ENCODE measurements at places on chromosomes 1 and 21.

DNA sequence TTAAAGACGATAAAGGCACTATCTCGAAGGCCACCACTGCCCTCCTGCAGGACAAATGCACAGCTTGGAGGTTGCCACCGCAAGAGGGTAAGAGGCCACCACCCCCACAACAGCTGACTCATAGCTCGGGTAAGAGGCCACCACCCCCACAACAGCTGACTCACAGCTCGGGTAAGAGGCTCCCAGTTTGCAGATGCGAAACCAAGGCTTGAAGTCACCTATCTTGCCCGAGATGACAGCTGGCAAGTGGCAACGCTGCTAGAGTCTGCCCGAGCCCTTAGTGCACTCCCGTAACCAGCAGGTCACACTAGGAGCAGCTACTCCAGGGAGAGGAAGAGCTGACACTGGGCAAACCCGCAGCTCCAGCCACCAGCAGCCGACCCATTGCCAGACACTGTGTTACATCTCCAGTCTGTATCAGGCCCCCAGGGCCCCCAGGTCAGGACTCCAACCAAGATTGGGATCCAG lies 17.1 kb upstream of the SPSB1 start:
- DNase-seq = peak; percentile 65

GRCh38 chr1:97488530-97488929 lies 432.3 kb downstream of the DPYD start:
- DNase-seq = no peak

- no peak for DNase-seq
Measured at GRCh38 chr1:26083208-26083607, 15.8 kb upstream of the TRIM63 start.

DNA sequence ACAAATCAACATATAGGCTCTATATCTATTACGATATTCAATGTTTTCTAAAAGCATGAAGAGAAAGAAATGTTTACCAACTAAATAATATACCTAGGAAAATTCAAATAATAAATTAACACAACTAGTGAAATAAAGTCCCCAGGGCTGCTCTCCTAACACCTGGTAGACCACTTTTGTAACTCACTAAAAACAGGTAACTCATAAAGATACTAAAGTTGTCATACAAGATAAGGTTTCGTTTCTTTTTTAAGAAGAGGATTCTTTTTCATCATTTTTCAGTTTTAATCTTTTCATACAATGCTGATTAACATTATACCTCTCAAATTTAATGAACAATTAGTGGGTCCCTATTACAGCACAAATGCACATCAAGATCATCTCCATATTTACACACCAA lies 99.0 kb downstream of the ZZZ3 start:
- no peak for DNase-seq

DNA sequence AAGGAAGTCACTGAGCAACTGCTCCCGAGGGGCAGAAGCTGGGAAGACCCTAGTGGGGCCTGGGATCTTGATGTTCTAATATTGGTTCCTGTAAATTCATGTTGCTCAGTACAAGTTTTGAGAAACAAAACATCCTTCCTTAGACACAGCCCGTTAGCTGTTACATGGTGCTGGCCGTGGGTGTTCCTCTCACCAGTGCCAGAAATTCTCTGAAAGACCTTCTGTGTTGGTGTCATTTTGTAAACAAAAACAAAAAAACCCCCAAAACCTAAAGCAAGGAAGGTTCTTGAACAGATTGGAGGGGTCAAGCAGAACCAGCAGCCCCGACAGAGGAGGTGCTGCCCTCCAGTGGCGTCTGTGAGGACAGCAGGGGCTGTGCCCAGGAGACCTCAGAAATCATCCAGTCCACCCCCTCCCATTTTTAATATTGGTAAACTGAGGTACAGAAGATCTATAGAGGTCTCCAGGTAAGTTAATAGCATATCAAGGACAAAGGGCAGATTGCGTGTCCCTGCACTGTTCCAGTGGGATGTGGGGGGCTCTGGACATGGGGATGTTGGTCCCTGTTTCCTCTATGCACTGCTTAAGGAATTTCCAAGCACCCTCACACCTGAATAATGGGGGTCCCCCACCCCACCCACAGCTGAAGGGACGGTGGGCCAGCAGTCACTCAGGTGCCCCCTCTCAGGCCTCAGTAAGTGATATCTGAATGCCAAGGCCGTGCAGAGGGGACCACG lies 38.2 kb downstream of the SLC2A7 start:
- DNase-seq = peak; percentile 69

- no peak for DNase-seq
Measured at GRCh38 chr1:153683854-153684253, 5.4 kb downstream of the NPR1 start.

- no peak for DNase-seq
Measured at GRCh38 chr21:42247716-42248115, 28.8 kb downstream of the ABCG1 start.

GRCh38 chr1:53450225-53450624 lies 9.0 kb upstream of the DMRTB1 start:
- no peak for DNase-seq

DNA sequence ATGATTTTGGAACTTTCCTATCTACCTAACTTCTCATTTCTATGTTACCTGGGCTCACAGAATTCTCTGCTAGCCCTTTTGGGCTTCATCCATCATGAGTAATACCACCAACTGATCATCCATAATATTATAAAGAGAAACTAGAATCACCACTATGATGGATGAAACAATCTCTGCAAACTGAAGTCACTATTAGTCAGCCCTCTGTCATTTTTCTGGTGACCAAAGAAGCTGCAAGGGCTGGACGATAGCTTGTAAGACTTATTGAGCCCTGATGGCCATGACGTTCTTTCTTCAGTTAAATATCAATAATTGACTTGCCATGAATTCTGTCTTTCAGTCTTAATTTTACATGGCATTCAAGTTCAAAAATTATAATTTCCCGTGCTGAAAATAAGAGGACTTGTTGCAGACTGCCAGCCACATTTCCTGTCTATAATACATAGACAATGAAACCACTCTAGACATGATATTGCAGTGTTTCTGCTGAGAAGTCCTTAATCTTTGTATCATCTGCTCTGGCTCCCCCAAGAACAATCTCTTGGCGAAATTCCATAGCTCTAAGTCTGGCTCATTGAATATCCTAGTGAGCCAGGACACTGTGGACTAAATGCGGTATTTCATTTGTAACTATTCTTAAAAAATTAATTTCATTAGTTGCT lies 655.0 kb upstream of the CAMK1G start:
- no peak for DNase-seq

GRCh38 chr1:7550261-7550865 lies 220.7 kb upstream of the VAMP3 start:
- no peak for DNase-seq

DNA sequence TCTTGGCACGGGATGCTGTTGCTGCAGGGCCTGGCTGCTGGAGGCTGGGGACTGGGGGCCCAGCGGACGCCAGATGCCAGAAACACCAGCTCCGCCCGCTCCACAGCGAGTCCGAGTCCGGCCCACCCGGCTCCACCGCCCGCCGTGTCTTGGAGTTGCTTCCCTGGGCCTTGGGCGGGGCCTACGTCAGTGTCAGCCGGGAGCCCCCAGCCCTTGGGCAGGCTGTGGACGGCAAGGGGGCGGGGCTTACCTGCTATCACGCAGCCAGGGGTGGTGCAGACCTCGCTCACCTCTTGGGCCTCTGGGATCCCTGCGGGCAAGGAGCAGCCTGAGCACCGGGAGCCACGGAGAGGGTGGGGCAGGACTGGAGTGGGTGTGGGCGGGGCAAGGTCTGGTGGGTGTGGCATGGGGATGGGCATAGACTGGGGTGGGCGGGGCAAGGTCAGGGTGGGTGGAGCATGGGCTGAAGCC lies 21.8 kb downstream of the MMEL1 start:
- DNase-seq = no peak

GRCh38 chr1:10272274-10272673 lies 61.9 kb downstream of the KIF1B start:
- DNase-seq = no peak

- no peak for DNase-seq
Measured at GRCh38 chr1:150154143-150154542, 4.4 kb downstream of the PLEKHO1 start.

- no peak for DNase-seq
Measured at GRCh38 chr1:26367441-26367840, 5.1 kb downstream of the ZNF683 start.

- DNase-seq = no peak
Measured at GRCh38 chr1:170200621-170201397, 55.0 kb downstream of the NTMT2 start.

- DNase-seq = no peak
Measured at GRCh38 chr21:35381743-35382310, 332.7 kb upstream of the RUNX1 start.

- DNase-seq = no peak
Measured at GRCh38 chr1:7636795-7637526, 134.1 kb upstream of the VAMP3 start.

DNA sequence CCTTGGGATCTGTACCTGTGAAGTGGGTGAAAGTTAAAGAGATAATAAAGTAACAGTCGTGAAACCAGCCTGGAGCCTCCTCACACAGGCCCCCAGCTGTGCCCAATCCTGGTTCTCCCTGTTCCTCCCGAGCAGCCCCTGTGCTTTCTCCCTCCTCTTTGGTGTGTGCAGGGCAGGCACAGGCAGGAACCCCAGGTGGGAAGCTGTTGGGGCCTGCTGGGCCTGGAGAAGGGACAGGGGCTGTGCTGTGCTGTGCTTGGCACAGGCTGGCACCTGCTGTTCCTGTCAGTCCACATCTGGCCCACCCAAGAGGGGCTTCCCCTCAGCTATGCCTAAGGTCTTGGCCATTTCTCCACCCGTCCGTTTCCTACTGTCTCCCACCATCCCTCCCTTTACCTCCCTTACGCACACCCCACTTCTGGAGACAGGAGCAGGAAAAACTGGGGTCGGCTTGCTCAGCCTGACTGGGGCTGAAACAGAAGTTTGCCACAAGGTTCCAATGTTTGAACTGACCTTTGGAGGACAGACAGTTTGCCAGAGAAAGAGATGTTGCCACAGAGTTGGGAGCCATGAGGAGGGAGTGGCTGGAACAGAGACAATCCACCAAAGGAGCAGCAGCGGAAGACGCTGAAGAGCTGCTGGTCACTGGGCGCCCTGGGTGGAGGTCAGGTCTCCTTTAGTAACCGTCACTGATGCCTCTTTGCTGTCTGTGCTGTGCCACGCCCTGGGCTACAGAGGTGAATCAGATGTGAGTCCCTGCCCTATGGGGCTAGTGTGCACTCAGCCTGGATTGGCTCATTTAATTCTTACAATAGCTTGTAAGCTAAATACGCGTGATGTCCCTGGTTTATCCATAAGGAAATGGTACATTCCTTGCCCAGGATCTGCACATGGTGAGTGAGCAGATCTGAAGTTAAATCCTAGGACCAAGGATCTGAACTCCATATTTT lies 18.8 kb upstream of the ARTN start:
- no peak for DNase-seq

DNA sequence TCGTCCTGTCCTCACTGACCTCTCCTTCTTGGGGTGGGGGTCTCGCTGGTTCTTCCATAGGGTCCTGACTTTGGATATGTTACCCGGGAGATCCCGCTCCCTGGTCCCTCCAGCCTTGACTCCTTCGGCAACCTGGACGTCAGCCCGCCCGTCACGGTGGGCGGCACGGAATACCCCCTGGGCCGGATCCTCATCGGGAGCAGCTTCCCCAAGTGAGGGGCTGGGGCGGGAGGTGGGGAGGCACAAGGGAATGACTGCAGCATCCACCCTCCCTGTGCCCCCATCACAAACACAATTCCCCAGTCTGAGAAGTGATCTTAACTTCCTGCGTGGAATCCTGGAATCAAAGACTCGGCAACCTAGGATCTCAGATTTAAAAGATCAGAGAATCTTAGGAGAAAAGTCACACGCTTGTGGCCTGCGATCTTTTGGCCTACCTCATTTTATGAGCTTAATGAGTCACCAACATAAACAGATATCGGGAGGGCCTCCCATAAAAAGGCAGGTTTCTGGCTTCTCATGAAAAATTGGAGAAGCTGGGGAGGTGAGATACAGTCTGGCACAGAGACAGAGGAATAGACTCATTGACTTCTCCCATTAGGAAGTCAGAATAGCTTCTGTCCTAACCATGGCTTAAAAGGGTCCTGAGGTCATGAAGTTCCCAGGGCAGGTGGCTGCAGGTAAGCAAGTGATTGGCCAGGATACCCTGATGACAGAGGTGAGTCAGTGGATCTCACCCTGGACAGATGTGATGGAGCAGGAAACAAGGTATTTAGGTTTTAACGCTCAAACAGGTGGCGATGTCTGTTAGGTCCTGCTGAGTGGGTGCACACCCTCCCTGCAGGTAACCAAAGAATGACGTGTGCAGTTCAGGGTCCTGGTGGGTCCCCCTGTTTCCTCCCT lies 15.9 kb upstream of the PADI3 start:
- no peak for DNase-seq

- no peak for DNase-seq
Measured at GRCh38 chr1:13443335-13443979, 33.2 kb downstream of the PRAMEF20 start.

DNA sequence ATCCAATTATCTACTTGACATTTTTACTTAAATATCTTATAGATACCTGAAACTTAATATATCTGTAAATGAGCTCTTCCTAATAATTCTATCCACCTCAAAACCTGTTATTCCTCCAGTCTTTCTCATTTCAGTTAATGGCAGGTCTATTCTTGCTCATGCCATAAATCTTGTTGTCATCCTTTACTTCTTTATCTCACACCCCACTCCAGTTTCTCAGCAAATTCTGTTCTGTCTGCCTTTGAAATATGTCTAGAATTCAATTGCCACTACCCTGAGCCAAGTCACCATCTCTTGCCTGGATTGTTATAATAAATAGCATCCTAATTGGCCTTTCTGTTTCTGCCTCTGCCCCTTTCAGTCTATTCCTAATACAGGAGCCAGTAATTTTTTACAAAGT lies 105.8 kb downstream of the MAN1A2 start:
- DNase-seq = no peak

DNA sequence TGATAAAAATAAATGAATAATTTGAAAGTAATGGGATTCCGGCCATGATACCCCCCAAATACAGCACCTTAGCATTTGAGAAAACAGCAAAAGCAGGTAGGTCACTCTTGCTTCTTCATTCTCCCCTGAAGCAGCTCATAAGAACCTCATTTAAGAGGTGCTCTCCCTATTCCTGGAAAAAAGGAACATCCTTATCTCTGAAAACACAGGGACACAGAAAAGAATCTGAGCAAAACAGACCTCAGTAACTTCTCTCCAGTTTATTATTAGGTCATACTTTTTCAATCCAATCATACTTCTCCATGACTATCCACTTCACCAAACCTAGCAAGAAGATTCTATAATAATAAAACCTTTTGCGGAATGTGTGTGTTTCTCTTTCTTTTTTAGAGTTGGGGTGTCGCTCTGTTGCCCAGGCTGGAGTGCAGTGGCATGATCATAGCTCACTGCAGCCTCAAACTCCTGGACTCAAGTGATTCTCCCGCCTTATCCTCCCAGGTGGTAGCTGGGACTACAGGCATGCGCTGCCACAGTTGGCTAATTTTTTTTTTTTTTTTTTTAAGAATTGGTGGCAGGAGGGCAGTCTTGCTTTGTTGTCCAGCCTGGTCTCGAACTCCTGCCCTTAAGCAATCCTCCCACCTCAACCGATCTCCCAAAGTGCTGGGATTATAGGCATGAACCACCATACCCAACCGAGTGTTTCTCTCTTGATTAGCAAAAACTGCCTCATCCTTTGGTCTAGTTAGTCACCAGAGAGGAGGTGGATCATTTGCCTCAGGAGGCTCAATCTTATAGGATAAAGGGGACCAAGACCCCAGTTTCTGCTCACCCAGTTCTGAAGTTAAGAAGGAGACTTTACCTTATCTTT lies 10.6 kb upstream of the TRIM33 start:
- DNase-seq = no peak

Measured in GM12892 (cell line).